Activated CD8-positive, alpha-beta memory T cell treated with anti-CD3 and anti-CD28 coated beads for 4 hours (primary cell): ENCODE measurements at places on chromosomes 5 and 9.

DNA sequence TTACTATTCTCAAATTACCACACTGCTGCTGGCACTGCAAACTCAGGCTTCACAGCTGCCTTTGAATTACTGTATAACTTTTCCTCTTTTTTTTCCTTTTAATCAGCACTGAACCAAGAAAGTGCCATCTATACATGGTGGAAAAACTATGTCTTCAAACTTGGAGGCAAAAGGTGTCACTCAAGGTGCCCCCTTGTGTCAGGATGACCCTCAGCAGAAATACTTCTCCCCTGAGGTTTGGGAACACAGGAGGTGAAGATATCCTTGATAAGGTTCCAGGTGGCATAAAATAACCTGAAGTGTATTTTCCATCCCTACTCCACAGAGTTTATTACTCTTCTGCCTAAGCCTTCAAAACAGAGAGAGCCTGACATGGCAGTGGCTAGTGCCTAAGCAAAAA, 14.5 kb downstream of the FRMD3 start:
- no peak for DNase-seq

GRCh38 chr9:40926404-40927259, 201.8 kb downstream of the FOXD4L6 start:
- DNase-seq = no peak

- no peak for DNase-seq
Measured at GRCh38 chr5:28808967-28809810, 1770.8 kb upstream of the CDH9 start.

- DNase-seq = no peak
Measured at GRCh38 chr9:132046456-132046855, 33.2 kb downstream of the MED27 start.

DNA sequence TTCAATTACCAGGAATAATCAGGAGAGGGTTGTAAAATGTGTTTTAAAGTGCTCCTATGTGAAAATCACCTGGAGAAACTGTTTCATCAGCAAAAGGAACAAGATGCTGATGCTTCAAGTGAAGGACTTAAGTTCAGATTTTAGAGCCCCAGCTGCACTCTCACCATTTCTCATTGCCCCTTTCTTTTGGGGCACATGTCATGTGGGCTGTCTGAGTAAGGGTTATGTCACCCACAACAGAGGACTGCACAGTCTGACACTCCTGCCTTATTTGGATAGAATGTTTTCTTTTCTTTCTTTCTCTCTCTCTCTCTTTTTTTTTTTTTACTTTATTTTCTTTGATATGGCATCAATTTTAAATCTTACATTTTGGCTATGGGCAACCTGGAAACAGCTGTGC, 204.1 kb upstream of the EFNA5 start:
- DNase-seq = no peak

DNA sequence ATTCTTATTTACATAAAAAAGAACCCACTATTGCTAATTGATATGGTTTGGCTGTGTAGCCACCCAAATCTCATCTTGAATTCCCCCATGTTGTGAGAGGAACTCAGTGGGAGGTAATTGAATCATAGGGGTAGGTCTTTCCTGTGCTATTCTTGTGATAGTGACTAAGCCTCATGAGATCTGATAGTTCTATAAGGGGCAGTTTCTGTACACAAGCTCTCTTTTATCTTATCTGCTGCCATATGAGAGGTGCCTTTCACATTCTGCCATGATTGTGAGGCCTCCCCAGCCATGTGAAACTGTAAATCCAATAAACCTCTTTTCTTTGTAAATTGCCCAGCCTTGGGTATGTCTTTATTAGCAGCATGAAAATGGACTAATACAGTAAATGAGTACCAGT, 58.2 kb upstream of the PRR16 start:
- no peak for DNase-seq

DNA sequence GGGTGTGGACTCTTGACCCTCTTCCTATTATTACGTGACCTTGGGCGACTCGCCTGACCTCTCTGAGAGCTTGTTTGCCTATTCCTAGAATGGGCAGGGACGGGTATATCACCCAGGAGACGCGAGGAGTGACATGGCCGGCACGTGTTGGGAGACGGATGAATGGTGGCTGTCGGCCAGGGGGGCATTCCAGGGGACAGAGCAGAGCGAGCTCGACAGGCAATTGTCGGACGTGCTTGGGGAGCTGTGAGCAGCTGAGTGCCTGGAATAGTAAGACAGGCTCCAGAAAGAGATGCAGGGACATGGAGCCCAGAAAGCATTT, 29.3 kb upstream of the UNC5A start:
- no peak for DNase-seq

GRCh38 chr5:67063791-67064190, 132.8 kb downstream of the CD180 start:
- no peak for DNase-seq

DNA sequence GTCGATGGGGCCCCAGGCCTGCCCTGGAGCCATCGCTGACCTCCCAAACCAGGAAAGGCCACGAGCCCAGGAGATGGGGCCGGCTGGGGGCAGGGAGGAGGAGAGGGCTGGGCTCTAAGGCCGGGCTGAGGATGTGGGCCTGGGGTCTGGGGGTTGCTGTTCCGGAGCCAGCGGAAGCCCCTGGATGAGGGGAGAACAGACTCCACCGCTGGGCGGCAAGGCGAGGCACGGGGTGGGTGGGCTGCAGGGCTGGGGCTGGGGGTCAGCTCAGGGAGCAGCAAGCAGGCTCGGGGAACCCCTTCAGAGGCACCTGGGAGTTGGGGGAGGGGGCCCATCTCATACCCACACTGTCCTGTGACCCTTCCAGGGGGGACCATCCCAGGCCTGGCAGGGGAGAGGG, 11.7 kb downstream of the LCN12 start:
- no peak for DNase-seq

DNA sequence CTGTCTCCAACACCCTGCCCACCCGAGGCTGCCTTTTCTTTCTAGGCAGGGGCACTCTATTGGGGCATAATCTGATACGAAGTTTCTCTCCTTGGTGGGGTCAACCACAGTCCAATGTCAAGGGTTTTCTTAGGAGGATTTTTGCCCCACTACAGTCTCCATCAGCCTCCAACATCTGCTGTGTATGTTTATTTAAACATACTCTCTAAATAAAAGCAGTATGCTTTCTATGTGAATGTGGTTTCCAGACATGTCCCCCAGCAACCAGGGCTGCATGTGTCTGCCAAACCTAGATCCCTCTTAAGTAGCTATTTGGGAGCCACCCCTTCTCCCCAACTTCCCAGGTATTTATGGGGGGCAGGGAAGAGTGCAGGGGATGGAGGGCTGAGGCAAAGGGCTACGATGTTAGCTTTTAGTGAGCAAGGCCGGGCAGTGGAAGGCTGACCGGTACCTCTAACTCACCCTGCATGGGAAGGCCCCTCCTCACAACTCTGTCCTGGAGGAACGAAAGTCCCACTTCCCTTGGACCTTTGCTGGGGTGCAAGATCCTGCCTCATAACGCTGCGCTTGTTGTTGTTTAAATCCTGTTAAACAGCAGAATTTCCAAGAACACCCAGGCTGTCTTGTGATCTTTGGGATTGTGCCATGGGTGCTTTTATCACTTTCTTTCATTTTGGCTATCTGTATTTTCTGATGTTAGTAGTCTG, 75.4 kb downstream of the NREP start:
- DNase-seq = no peak

DNA sequence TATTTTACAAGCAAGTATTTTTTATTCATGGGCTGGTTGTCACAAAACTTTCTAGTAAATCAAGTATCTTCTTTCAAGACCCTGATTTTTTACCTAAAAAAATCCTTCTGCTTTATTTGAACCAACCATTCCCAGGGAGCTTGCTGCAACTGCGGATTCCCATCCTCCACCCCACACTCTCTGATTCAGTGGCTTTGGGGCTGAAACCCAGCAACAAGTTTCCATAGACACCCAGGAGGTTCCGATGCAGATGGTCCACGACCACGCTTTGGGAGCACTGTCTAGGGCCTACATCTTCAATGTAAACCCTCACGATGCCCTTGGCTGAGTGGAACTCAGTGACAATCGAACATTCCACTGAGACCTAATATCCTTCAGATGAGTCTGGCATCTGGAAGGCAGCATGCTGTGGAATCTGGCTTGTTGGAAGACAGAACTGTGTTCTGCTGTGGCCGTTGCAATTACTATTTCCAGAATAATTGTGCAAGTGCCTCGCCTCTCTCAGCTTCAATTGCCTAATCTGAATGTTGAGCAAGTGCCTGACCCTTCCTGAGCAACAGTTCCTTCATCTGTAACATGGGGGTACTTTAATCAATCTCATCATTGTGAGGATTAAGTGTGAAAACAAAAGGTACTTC, 105.1 kb downstream of the INSYN2B start:
- no peak for DNase-seq

DNA sequence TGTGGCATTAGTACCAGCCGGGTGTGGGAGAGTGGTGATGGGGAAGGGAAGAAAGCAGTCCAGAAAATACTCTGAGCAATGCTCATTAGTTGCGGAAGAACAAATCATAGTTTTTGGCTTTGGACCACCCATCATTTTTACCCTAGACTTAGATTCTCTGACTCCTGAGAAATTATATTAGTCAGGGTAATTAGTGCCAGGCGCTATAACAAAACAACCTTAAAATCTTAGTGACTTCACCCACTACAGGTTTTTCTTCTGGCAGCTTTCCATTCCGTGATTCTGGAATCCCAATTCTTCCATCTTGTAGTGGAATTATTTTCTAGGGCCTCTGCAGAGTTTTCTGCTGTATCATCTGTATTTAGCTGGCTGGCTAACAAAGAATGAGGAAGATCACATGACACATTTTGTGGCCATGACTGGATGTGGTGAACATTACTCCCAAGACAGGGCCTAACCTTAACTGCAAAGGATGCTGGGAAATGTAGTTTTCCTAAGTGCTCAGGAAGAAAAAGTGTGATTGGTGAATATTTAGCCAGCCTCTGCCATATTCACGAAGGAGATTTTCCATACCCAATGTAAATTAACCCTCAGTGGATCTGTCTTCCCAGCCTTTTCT, 373.0 kb upstream of the MEF2C start:
- DNase-seq = no peak

DNA sequence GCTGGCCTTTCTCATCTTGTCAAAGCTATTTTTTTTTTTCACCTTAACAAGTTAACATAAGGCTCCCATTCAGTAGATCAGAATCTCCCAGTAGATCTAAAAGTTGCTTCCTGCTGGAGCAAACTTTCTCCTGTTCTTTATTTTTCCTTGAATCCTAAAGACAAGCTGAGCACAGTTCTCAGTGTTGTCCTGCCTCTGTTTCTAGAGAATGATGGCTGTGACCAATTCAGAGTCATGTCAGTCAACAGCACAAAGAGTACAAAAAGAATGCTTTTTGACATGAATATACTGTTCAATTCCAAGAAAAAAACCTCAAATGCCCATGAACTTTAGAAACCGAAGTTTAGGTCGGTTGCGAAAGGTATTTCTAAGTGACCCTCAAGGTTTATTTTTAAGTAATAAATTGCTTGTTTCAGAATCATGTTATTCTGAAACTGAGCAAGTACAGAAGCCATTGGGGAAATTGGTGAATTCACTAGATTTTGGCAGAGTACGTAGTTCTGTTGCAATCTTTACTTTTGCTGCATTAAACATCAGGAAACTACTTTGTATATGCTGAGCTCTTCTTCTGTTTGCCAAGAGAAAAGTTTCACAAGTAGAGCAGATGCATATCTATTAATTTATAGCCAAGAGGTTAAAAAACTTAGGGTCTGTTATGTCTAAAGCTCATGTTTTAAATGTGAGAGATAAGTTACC, 161.7 kb upstream of the RPS23 start:
- DNase-seq = no peak

GRCh38 chr9:38227656-38228055, 158.6 kb upstream of the SHB start:
- no peak for DNase-seq

GRCh38 chr9:12812710-12813109, 37.9 kb downstream of the LURAP1L start:
- DNase-seq = no peak

DNA sequence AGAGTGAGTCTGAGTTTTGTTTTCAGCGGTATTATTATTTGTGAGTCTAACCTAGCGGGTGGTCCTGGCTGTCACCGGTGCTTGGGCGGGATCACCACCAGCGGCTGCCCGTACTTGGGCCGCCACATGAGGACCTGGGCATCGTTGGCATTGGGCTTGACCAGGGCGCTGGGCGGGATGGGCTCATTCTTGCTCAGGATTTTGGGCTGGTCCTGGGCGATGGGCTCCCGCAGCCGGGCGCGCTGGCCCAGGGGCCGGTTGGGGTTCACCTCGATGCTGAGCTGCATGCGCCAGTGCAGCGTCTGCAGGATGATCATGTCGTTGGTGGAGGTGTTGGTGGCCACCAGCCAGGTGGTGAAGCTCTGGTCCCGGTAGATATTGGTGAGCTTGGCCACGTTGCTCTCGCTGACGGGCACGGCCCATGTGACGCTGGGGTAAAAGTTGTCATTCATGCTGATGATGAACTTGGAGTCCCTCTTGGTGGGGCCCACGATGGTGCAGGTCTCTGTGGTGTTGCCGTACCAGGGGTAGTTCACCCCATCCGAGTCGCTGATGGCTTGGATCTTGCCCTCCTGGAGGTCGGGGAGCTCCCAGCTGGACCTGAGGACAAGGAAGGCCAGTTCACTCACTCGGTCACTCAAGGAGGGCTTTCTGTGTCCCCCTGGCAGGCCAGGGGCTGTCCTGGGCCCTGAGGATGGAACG, 15.4 kb downstream of the FAM78A start:
- DNase-seq = no peak

GRCh38 chr5:180950291-180950949, 38.2 kb upstream of the BTNL3 start:
- no peak for DNase-seq

- DNase-seq = no peak
Measured at GRCh38 chr5:131965826-131966415, 20.5 kb upstream of the MEIKIN start.

DNA sequence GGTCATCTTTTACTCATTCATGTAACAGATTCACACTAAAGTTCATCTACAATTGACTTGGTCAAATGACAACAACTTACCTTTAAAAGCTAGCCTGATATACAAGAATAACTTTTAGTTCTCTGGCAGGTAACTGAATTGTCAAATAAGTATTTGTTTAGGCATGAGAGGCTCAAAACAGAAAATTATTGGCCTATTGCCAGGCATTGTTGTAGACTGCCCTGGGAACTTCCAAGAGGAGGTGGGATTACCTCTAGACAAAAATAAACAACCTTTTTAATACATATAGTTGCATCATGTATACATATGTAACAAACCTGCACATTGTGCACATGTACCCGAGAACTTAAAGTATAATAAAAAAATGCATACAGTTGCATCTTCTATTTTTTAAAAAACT, 18.2 kb upstream of the SLCO4C1 start:
- no peak for DNase-seq

DNA sequence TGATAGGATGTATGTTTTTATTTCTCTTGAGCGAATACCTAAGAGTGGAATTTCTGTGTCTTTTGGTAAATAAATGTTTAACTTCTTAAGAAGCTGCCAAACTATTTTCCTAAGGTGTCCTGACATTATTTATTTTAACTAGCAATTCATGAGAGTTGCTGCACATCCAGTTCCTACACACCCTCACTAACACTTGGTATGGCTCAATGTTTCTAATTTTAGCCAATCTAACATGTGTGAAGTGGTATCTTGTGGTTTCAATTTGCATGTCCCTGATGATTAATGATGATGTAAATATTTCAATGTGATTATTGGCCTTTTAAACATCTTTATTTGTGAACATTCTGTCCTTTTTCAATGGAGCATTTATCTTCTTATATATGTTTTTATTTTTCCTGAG, 2095.5 kb upstream of the C9orf72 start:
- no peak for DNase-seq
